ENCODE measurements at places on chromosomes 16 and 17.

DNA sequence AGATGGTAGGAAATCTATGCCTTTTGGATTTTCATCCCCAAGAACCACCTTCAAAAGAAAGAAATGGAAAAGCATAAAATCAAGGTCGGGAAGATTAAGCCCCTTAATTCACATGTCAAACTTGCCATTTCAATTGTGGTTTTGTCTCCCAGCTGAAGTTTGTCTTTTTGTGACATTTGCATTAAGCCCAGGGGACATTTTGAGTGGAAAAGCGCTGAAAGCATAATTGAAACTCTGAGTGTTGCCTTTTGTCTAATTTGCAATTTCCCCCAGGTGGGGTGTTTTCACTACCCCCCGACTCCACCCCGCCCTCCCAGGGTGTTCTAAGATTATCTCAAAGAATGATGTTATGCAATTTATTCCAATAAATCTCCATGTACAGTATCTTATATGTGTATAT lies 396.2 kb downstream of the CDH13 start:
- no peak for DNase-seq

- no peak for DNase-seq
Observed at GRCh38 chr17:30274887-30275286, 16.9 kb downstream of the BLMH start.

DNA sequence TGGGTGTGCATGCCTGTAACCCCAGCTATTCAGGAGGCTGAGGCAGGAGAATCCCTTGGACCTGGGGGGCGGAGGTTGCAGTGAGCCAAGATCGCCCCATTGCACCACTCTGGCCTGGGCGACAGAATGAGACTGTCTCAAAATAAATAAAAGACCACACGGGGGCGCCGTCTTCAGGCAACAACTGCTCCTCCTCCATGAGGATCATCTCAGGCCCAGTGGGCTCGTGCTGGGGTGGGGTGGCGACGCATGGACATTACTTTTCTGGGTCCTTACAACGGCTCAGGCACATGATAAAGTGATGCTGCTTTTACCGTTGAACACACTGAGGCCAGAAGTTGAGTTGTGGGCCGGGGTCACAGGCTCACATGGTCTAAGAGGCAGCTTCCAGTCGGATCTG lies 56.2 kb downstream of the PRMT7 start:
- peak; percentile 20 for DNase-seq

DNA sequence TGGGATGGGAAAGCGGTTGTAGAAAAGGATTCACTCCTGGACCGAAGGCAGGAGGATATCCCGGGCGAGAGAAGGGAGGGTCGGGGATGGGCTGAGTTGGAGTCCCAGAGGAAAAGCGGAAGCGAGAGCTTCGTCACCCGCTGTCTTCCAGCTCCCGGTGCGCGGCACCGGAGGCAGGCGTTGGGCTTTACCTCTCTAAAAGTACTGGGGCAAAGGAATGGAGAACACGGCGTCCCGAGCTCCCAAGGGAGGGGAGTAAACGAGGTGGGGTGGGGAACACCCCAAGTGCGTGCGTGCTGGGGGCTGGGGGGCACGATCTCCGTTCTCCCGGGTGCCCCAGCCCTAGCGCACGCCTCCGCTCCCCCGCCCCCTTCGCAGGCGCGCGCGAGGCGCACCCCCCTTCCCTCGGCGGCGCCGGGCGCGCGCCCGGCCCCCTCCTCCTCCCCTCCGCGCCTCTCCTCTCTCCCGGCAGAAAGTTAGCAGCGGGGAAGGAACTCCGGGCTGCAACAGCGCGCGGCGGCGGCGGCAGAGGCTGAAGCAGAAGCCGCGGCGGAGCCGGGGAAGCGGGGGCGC lies at the start of gene HS3ST4:
HS3ST4 (plus strand) TSS at position 441 of the 573 bp plus-strand sequence.
- DNase-seq: no peak

GRCh38 chr16:1272453-1273198 lies 16.8 kb downstream of the TPSD1 start:
- no peak for DNase-seq

- DNase-seq: no peak
Observed at GRCh38 chr17:81392909-81393654, 2.2 kb upstream of the BAHCC1 start.

DNA sequence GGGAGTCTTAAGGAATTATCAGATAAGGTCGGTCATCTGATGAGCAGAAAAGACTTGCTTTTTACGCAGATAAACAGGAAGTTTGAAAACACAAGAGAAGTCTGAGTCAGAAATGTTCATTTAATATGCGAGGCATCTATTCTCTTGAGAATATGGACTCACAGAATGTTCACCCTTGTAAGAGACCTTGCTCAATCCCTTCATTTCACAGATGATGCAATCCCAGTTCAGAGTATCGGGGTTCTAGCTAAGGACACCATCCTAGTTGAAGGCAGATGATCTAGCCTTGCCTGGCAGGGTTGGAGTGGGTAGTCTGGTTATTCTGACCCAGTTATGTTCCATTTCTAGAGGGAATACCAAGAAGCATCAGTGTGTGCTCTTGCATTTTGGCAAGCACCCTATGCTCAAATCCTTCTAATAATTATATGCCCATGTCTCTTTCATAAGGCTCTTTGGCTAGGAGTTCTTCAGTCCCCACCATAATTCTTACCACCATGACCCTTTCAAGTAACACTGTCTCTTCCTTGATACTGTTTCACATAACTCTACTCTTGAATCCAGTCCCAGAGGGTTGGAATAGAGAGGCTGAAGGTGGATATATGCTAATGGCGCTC lies 42.5 kb downstream of the YPEL2 start:
- no peak for DNase-seq

DNA sequence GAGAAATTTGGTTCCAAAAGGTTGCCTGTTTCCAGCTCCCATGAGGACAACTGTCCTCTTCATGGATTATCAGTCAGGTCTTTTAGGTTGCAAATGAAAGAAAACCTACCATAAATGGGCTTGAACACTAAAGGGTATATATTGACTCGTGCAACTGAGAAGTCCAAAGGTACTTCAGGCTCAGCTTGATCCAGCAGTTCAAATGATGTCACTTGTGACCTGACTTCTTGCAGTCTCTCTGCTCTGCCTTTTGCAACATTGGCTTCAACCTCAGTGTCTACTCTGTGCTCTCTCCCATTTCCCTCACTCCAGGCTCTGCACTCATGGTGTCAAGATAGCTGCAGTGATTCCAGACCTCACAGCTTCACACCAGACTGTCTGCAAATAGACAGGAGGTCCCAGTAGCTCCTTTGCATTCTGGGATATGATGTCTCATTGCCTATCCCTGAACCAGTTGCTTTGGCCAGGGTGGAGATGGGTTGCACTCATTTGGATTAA lies 5.5 kb upstream of the CALB2 start:
- DNase-seq: no peak

GRCh38 chr16:77599793-77600415 lies 122.4 kb upstream of the NUDT7 start:
- DNase-seq: peak; percentile 3

- DNase-seq: no peak
Observed at GRCh38 chr17:18233803-18234518, 8.5 kb downstream of the LLGL1 start.

DNA sequence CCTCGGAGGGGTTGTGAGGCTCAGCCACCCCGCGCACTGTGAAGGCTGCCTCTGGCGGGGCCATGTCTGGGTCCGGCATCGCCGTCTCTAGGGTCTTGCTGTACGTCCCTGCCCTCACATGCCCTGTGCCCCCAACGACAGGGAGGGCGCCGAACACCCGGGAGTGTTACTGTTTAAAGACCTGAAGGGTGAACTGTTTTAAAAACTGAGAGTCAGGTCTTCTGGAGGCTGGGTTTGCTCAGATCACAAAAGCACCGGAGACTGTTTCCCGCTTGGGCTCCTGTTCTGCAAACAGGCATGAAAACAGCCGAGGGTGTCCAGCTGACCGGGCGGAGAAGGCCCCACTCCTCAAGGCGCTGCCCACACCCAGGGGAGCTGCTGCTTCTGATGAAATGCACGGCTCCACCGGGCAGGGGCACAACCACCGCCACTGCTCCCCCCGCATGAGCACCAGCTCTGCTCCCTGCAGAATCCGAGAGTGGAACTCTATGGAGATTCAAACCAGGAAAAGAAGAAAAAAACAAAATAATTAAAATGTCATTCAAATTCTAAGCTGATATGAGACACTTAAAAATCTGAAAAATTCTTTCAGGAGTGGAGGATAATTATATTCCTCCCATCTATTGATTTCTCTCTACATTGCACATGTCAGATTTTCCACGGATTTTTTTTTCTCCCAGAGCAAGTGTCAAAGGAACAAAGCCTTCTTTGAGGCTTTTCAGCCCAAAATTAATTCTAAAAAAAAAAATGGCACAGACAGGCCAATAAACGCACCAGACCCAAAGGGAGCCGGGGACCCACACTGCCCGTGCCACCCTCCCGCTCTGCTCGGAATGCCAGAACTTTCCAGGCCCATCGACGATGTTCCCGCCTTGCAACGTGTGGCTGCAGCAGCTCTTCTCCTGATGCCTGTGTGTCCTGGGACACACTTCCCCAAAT lies 74.3 kb downstream of the LMF1 start:
- DNase-seq: no peak

GRCh38 chr17:72296456-72296855 lies 175.6 kb downstream of the SOX9 start:
- DNase-seq: no peak

GRCh38 chr17:75642182-75642783 lies 9.0 kb downstream of the SMIM5 start:
- DNase-seq: no peak

DNA sequence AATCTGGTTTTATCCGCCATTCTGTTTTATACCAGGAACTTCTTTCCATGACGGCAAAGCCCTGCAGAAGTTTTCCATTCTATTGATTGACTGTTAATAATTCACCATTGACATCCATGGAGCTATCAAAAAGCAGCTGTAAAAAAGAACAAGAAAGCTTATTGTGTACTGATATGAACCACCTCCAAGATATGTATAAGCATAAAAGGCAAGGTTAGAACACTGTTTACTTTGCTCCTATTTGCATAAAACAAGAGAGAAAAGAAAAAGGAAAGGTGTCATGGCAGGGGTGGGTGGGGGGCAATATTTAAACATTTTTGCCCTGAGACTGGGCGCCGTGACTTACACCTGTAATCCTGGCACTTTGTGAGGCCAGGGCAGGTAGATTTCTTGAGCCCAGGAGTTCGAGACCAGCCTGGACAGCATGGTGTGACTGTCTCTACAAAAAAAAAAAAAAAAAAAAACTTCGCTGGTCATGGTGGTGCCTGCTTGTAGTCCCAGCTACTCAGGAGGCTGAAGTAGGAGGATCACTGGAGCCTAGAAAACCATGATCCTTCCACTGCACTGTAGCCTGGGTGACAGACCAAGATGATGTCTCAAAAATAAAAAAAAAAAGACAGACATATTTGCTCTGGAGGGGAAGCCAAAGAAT lies 52.5 kb downstream of the TMEM114 start:
- DNase-seq: no peak

GRCh38 chr16:68575082-68575481 lies 36.0 kb downstream of the ZFP90 start:
- DNase-seq: no peak

DNA sequence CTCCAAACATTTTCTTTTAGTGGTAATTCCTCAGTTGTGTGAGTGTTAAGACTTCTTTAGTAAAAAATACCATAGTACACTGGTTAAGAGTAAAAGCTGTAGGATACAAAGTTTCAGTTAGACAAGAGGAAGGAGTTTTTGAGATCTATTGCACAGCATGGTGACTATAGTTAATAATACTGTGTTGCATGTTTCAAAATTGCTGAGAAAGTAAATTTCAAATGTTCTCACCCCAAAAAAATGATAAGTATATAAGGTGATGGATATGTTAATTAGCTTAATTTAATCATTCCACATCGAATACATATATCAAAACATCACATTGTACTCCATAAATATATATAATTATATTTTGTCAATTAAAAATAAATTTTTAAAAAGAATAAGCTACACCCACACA lies 22.0 kb upstream of the NLK start:
- no peak for DNase-seq

DNA sequence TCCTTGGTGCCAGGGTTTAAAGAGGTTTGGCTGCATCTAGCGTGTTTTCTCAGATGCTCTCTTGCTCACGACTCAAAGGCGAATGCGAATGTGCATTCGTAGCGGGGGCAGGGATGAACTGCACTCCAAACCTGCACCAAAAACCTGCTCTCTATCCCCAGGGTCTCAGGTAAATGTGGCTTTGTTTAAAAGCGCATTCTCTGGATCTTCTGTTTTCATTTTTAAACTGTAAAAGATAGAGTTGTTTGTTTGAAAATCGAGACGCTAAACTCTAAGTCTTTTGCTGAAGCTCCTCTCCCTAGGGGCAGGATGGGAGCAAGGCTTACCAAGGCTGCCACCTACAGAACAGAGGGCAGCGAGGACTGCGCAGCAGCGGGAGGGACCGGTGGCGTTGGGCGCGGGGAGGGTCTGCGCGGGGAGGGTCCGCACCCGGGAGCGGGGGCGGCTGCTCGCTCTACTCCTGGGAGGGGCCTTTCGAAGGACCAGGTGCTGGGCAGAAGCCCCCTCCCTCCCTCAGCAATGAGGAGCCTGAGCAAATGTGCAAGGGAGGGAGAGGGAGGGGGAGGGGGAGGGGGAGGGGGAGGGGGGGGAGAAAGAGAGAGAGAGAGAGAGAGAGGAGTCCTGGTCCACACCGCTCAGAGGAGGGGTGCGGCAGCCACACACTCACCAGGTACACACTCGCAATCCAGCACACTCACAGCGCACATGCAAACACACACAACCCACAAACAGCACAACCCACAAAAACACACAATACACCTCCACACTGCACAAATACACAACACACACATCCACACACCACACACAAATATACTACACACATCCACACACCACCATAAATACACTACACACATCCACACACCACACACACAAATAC lies 142.8 kb downstream of the GRIN2A start:
- peak; percentile 31 for DNase-seq

DNA sequence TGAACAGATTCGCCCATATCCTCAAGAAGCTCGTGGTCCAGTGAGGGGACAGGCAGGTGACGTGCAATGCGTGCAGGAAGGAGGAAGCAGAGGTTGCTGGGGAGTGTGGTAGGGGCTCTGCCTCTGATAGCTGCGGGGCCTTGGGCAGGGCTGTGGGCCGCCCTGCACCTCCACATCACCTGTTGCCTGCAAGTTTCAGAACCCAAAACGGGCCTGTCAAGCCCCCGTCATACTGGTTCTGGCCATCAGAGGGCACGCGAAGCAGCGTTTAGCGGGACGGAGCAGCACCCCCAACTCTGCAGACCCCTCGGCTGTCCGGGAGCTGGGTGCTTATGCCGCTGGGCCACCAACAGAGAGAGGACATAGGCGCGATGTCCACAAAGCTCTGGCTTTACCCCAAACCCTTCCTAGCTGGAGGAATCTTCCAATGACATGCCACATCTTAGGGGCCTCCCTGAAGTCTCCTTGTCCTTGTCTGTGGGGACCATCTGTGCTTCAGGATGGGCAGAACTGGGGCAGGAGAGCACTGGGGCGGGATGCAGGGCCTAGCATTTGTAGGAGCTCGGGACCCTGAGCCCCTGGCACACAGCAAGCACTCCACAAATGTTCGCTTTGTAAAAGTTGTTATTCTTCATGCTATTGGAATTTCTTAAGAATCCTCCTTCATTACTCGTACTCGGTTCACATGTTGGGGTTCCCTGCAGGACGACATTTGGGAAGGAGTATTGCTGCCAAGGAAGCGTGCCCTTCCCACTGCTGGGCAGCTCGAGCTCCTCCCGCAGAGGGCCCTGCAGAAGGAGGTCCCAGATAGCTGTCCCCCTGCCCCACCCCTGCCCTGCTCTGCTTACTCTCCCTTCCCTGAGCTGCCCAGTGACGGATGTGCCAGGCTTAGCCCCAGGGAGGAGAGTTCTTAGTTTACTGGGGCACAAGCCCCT lies 64.3 kb downstream of the CNGB1 start:
- DNase-seq: no peak

GRCh38 chr16:80710918-80711317 lies 93.5 kb downstream of the CDYL2 start:
- DNase-seq: no peak

GRCh38 chr16:3059723-3060242 lies 5.7 kb upstream of the IL32 start:
- DNase-seq: no peak
